ENCODE measurements at places on chromosomes 1 and 21. TPM values are rescaled to one million over a fixed set of nuclear protein-coding genes. Genes with fewer than 3 reads are reported as not detected.
A peak's percentile ranks its signal among the peaks of the same experiment; 100 is the strongest.

DNA sequence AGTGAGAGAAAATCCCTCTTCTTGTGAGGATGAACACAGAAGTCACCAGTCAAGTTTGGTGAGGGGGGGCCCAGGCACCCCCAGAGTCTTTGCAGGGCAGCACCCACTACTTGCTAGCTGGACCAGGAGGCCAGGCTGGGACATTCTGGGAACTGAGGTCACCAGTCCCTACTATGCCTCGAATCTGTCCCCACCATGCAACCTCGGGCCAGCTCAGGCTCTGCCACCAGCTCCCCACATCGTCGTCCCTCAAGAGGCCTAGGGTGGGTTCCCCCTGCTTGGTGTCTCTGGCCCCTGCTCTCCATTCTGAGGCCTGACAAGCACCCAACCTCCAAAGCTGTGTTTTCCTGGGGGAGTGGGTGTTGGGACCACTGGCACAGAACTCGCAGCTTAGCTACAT is 22.2 kb upstream of the ZNF678 start:
- H3K4me3 ChIP-seq, result no peak overlapping the region
- H3K36me3 ChIP-seq, result no peaks in the 10 kb centered on the region
- H3K4me1 ChIP-seq, result peaks cover 5% of the 10 kb centered on the region
- no peak overlapping the region for H3K27ac ChIP-seq
- no peaks in the 10 kb centered on the region for H3K27me3 ChIP-seq
- DNase-seq, result no peak

The F13B gene
- total RNA-seq, result not detected

- no peaks in the 10 kb centered on the region for H3K27me3 ChIP-seq
- peak; percentile 37 for DNase-seq
- H3K36me3 ChIP-seq, result no peaks in the 10 kb centered on the region
- no peaks in the 10 kb centered on the region for H3K4me1 ChIP-seq
- no peak overlapping the region for H3K27ac ChIP-seq
Measured at GRCh38 chr1:79353224-79353623, 346.7 kb upstream of the ADGRL4 start.

GRCh38 chr1:153832293-153832692 is 57.1 kb downstream of the SLC27A3 start:
- no peak overlapping the region for H3K4me3 ChIP-seq
- H3K27ac ChIP-seq, result no peak overlapping the region
- no peak for DNase-seq
- peaks cover 7% of the 10 kb centered on the region for H3K36me3 ChIP-seq
- H3K4me1 ChIP-seq, result no peaks in the 10 kb centered on the region
- no peaks in the 10 kb centered on the region for H3K27me3 ChIP-seq

- no peaks in the 10 kb centered on the region for H3K36me3 ChIP-seq
- no peaks in the 10 kb centered on the region for H3K4me1 ChIP-seq
- DNase-seq, result no peak
- no peak overlapping the region for H3K27ac ChIP-seq
Measured at GRCh38 chr1:110786802-110787327, 86.1 kb upstream of the CD53 start.

DNA sequence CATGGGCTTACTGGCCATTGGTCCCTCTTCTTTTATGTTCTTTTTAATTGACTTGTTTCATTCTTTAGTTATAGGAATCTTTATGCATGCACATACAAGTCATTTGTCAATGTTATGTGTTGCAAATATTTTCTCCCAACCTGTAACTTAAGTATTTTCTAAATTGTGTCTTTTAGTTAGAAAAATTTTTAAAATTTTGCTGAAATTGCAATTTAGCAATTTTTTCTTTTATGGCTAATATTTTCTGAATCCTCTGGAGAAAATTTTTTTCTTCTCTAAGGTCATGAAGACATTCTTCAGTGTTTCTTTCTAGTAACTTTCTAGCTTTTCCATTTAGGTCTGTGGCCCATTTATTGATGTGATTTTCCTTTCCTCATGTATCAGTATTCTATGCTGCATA is 48.9 kb upstream of the TENT5C start:
- H3K27ac ChIP-seq, result no peak overlapping the region
- H3K27me3 ChIP-seq, result no peaks in the 10 kb centered on the region

The SRP9 gene
- 275 TPM for total RNA-seq

DNA sequence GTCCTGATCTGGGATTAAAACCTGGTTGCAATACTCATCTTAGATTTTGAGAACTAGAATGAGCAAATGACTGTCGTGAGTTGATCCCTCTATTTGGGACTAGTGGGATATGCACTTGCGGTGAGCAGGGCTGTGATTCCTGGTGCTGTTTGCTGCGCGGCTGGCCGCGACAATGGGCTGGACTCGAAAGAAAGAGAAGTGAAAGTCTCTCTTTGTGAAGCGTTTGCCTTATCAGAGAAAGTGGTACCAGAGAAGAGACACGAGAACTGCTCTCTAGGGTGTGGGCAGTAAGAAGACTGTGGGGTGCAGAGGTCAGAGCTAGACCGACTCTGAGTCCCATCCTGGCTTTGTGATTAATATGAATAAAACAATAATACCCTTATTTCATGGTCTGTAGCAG is 8.6 kb downstream of the ST6GALNAC3 start:
- no peak for DNase-seq
- no peak overlapping the region for H3K4me3 ChIP-seq
- H3K27me3 ChIP-seq, result no peaks in the 10 kb centered on the region
- H3K4me1 ChIP-seq, result no peaks in the 10 kb centered on the region
- no peaks in the 10 kb centered on the region for H3K36me3 ChIP-seq
- H3K27ac ChIP-seq, result no peak overlapping the region

DNA sequence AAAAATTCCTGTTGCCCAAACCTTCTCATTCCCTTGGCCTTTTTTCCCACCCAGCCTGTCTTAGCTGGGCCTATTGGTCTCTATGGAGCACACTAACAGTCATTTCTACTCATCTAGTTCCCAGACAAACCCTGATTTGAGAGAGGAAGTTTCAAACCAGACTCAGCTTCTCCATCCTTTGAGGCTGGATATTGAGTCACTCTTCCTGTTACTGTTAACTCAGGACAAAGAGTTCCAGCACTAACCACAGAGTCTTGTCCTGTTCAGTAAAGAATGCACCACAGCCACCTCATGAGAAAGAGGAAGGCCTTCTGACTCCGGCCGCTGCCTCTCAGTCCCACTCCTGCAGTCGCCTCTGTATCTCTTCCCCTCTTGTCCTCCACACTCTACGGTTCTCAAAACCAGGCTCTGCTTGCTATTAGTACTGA is 137.8 kb downstream of the PTPRC start:
- peaks cover 17% of the 10 kb centered on the region for H3K4me1 ChIP-seq
- H3K36me3 ChIP-seq, result no peaks in the 10 kb centered on the region
- DNase-seq, result peak; percentile 99
- no peak overlapping the region for H3K4me3 ChIP-seq
- no peaks in the 10 kb centered on the region for H3K27me3 ChIP-seq

DNA sequence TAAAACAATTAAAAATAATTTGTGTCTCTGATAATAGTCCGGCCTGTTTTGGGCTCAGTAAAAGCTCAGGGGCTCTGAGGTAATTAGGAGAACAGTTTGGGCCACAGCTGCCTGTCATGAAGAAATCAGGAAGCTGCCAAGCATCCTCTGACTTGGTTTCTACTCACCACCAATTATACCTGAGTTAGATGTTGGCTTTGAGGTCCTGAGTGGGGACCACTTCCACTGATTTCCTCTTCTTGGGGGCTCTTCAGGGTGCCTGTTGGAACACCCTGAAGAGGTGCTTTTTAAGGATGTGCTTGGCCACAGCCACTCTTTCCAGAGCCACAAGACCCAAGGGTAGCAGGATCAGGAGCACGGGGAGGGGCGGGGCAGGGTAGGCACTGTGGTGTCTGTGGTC is 10.9 kb downstream of the SLC6A17 start:
- no peaks in the 10 kb centered on the region for H3K36me3 ChIP-seq
- no peak overlapping the region for H3K4me3 ChIP-seq
- no peak overlapping the region for H3K27ac ChIP-seq

The TMPRSS2 gene
- total RNA-seq, result 0.84 TPM

GRCh38 chr1:82139751-82140468 is 339.2 kb downstream of the ADGRL2 start:
- H3K27me3 ChIP-seq, result no peaks in the 10 kb centered on the region
- no peak overlapping the region for H3K4me3 ChIP-seq
- H3K27ac ChIP-seq, result no peak overlapping the region
- H3K4me1 ChIP-seq, result no peaks in the 10 kb centered on the region

DNA sequence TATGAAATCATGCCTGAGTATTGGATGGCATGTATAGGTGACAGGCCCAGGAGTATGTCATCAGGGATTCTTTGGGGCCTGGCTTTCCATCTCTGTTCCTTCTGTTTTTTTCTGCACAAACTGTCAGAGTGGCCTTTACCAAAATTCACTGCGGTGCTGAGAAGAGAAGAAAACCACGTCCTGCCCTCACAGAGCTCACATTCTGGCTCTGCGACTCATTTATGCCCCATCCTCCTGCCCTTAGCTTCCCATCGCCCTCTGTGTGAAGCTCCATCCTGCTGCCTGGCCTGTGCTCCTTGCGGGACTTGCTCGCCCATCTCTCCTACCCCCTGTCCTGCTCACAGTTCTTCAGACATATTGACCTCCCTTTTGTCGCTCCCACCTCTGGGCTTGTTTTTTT is 73.4 kb downstream of the HUNK start:
- H3K4me3 ChIP-seq, result no peak overlapping the region
- DNase-seq, result no peak
- H3K27me3 ChIP-seq, result no peaks in the 10 kb centered on the region
- peaks cover 3% of the 10 kb centered on the region for H3K4me1 ChIP-seq

The AMY1C gene
- not detected for total RNA-seq

- no peak overlapping the region for H3K27ac ChIP-seq
- H3K4me1 ChIP-seq, result no peaks in the 10 kb centered on the region
- H3K4me3 ChIP-seq, result no peak overlapping the region
- no peaks in the 10 kb centered on the region for H3K36me3 ChIP-seq
- peak; percentile 15 for DNase-seq
Measured at GRCh38 chr1:12124693-12125421, 41.9 kb upstream of the TNFRSF1B start.

DNA sequence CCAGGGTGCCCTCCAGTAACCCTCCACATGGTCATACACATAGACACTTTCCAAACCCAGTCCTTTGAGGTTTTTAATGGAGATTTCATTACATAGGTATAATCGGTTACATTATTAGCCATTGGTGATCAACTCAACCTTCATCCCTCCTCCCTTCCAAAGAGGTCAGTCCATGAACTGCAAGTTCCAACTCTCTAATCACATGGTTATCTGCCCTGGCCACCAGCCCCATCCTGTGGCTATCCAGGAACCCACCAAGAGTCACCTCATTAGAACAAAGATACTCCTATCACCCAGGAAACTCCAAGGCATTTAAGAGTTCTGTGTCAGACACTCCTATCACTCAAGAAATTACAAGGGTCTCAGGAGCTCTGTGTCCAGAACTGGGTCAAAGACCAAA is 12.2 kb downstream of the ATP1A4 start:
- H3K4me1 ChIP-seq, result no peaks in the 10 kb centered on the region
- H3K27ac ChIP-seq, result no peak overlapping the region
- DNase-seq, result no peak
- peaks cover 2% of the 10 kb centered on the region for H3K27me3 ChIP-seq
- H3K36me3 ChIP-seq, result no peaks in the 10 kb centered on the region
- no peak overlapping the region for H3K4me3 ChIP-seq

The TFF2 gene
- total RNA-seq, result not detected

GRCh38 chr1:3093898-3094626 is 25.1 kb downstream of the PRDM16 start:
- H3K36me3 ChIP-seq, result no peaks in the 10 kb centered on the region
- DNase-seq, result no peak
- no peak overlapping the region for H3K27ac ChIP-seq
- H3K4me1 ChIP-seq, result no peaks in the 10 kb centered on the region

- H3K27me3 ChIP-seq, result no peaks in the 10 kb centered on the region
- no peaks in the 10 kb centered on the region for H3K36me3 ChIP-seq
- peak; percentile 23 for DNase-seq
Measured at GRCh38 chr1:198520524-198521254, 19.8 kb downstream of the ATP6V1G3 start.

GRCh38 chr21:26956813-26957212 is 10.1 kb downstream of the ADAMTS5 start:
- no peaks in the 10 kb centered on the region for H3K27me3 ChIP-seq
- no peak for DNase-seq
- no peak overlapping the region for H3K27ac ChIP-seq
- H3K4me3 ChIP-seq, result no peak overlapping the region

GRCh38 chr1:183289051-183289496 is 103.0 kb downstream of the LAMC2 start:
- no peak overlapping the region for H3K4me3 ChIP-seq
- H3K36me3 ChIP-seq, result no peaks in the 10 kb centered on the region
- no peak for DNase-seq
- no peak overlapping the region for H3K27ac ChIP-seq

- H3K27ac ChIP-seq, result peak overlapping the region; percentile 45
- H3K4me3 ChIP-seq, result no peak overlapping the region
- H3K27me3 ChIP-seq, result no peaks in the 10 kb centered on the region
- H3K36me3 ChIP-seq, result no peaks in the 10 kb centered on the region
Measured at GRCh38 chr1:24972221-24972914, 42.3 kb upstream of the RUNX3 start.

The NTMT2 gene
- total RNA-seq, result 0.43 TPM

GRCh38 chr1:9332513-9333143 is 39.9 kb downstream of the SPSB1 start:
- no peaks in the 10 kb centered on the region for H3K4me1 ChIP-seq
- no peaks in the 10 kb centered on the region for H3K27me3 ChIP-seq
- no peak overlapping the region for H3K27ac ChIP-seq
- no peak overlapping the region for H3K4me3 ChIP-seq
- DNase-seq, result no peak

GRCh38 chr1:217983051-217983375 is 302.1 kb upstream of the RRP15 start:
- H3K27ac ChIP-seq, result no peak overlapping the region
- H3K36me3 ChIP-seq, result no peaks in the 10 kb centered on the region
- no peaks in the 10 kb centered on the region for H3K27me3 ChIP-seq
- DNase-seq, result no peak

DNA sequence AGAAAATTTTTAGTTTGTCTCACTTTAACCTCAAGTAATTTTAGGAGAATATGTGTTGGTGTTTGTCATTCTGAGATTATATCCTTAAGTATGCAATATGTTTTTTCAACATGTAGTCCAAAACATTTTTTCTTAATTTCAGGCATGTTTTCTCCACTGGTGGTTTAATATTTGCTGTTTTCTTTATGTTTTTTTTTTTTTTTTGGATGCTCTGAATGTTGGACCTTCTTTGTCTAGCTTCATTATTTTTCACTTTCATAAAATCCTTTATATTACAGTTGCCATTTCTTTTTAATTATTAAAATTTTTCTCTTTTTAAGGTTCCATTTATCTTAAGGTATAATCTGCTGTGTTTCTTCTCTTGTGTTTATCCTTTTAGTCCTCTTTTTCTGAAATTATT is 342.2 kb upstream of the DUSP10 start:
- no peaks in the 10 kb centered on the region for H3K4me1 ChIP-seq
- H3K27ac ChIP-seq, result no peak overlapping the region
- H3K36me3 ChIP-seq, result no peaks in the 10 kb centered on the region
- no peaks in the 10 kb centered on the region for H3K27me3 ChIP-seq
- no peak overlapping the region for H3K4me3 ChIP-seq

All from astrocyte (in vitro differentiated cells and primary cell).